ELF-1 (cell line): ENCODE measurements at places on chromosomes 6 and 20.

- no peak for DNase-seq
Observed at GRCh38 chr6:25446830-25447569, 167.8 kb downstream of the CARMIL1 start.

- DNase-seq, result peak; percentile 14
Observed at GRCh38 chr6:136846046-136846445, 23.7 kb downstream of the PEX7 start.

- no peak for DNase-seq
Observed at GRCh38 chr6:36852481-36853147, 13.4 kb upstream of the CPNE5 start.

DNA sequence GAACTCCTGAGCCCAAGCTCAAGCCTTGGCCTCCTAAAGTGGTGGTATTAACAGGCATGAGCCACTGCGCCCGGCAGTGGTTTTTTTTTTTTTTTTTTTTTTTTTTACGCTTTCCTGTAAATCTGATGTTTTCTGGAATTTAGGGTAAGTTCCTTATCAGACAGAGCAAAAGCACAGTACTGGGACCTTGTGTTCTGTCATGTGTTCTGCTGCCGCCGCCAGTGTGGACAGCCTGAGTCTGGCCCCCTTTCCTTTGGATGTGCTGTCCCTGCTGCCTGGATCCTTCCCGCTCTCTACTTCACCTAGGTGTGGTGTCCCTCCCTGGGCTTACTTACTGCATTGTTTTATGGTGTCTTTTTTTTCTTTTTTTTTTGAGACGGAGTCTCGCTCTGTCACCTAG lies 11.7 kb downstream of the DNMT3B start:
- DNase-seq, result no peak

DNA sequence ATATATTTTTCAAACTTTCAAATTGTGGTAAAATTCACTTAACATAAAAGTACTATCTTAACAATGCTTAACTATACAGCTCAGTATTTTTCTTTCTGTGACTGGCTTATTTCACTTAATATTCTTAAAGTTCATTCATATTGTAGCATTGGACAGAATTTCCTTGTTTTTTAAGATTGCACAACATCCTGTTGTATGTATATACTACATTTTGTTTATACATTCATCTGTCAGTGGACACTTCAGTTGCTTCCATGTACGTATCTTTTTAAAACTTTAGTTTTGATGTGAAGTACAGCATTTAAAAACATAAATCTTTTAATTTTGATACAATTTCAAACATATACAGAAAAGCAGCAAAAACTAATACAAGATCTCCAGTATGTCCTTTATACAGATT lies 220.7 kb downstream of the ZFAND3 start:
- no peak for DNase-seq

GRCh38 chr20:18466574-18466893 lies 296 bp downstream of the DZANK1 start:
- DNase-seq, result no peak

DNA sequence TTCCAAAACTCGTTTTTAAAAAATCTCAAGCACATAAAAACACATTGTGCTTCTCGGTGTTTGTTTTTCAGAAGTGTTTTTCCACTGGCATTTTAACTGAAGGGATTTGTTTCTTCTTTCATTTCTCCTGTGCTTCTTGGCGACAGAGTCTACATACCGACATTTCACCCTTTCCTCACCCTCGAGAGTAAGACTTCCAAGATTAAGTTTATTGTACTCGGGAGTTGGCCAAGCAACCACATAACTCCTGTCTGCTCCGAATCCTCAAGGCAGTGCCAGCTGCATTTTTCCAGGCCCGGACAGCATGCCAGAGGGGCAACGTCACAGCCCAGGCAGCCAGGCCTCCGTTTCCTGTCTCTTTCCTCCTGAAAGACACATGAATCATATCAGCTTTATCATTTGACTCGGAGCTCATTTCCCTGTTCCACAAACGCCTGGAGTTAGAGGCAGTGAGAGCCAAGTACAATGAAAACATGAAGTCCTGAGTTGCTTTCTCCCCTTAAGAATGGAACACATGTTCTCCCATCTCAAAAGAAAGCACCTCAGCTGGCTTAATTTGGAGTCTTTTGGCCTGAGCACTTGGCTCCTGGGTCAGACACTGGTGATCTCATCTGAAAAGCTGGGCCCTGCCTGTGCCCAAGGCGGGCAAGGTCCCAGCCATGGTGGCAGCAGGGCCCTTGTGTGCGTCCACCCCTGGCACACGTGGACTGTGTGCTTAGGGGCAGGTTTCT lies 23.2 kb upstream of the FAM50B start:
- peak; percentile 82 for DNase-seq

GRCh38 chr6:31216208-31216898 lies 45.9 kb upstream of the POU5F1 start:
- no peak for DNase-seq

DNA sequence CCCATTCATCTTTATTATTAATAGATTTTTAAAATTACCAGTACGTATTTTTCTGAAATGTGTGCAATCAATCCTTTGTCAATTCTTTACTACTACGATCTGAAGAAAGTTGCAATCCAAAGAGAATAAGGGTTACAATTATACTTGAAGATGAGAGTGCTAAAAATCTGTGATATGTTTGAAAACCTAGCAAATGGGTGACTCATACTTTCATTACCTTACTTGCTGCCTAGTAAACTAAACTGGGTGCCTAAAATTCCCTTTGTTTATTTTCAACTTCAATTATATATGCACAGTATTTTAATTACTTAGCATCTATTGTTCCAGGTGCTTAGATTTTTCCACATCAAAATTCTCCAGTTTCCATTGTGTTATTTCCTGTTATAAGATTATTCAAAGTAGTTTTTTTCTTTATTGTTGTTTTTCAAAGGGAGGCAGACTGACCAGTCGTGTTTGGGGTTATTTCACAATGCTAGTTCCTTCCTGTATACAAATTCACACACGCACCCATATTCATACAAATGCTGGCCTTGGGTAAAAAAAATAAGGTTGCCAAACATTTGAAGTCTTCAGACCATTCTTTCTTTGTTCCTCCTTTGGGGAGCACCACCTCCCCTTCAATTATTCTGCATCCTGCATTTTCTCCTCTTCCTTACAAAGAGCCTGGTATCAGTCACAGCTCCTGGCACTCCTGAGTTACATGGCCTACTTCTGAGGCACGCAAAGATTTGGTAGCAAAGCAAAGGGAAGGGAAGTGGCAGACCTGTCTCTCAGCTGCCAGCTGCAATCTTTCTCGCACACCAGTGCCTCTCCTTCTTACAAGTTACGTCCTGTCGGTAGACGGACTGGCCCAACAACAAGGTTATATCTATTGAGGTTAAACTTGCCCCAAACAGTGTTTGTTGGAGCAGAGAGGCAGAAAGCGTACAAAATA lies 16.2 kb upstream of the FAM135A start:
- DNase-seq, result no peak
